ENCODE measurements at places on chromosomes 11 and 22.

DNA sequence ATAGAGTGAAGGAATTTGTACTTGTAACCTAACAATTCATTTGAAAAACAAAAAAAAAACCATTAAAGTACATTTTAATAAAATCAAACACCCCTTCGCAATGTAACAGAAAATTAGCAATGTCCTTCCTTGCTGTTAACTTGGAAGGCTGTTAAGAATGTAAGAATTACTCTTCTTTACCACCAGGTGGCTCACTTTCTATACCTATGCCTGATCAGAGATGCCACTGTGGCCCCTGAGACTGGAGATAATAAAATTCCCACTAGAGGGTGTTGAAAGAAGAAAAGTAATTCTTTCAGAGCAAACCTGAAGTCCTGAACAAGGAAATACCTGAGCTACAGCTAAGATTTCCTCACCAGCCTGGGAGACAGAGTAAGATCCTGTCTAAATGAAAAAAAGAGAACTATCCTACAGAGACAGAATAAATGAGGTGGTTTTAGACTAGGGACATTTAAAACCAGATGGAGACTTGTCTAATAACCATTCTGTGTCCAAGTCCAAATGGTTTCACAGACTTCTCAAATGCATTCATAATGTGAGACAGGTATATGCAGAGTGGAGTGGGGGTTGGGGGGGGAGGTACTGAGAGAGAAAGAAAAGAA, 1089.3 kb downstream of the FAM181B start:
- DNase-seq = no peak

DNA sequence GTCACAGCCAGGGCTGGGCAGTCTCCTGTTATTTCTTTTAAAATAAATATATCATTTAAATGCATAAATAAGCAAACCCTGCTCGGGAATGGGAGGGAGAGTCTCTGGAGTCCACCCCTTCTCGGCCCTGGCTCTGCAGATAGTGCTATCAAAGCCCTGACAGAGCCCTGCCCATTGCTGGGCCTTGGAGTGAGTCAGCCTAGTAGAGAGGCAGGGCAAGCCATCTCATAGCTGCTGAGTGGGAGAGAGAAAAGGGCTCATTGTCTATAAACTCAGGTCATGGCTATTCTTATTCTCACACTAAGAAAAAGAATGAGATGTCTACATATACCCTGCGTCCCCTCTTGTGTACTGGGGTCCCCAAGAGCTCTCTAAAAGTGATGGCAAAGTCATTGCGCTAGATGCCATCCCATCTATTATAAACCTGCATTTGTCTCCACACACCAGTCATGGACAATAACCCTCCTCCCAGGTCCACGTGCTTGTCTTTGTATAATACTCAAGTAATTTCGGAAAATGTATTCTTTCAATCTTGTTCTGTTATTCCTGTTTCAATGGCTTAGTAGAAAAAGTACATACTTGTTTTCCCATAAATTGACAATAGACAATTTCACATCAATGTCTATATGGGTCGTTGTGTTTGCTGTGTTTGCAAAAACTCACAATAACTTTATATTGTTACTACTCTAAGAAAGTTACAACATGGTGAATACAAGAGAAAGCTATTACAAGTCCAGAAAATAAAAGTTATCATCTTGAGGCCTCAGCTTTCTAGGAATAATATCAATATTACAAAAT, 13.4 kb downstream of the OR51B4 start:
- DNase-seq = no peak

DNA sequence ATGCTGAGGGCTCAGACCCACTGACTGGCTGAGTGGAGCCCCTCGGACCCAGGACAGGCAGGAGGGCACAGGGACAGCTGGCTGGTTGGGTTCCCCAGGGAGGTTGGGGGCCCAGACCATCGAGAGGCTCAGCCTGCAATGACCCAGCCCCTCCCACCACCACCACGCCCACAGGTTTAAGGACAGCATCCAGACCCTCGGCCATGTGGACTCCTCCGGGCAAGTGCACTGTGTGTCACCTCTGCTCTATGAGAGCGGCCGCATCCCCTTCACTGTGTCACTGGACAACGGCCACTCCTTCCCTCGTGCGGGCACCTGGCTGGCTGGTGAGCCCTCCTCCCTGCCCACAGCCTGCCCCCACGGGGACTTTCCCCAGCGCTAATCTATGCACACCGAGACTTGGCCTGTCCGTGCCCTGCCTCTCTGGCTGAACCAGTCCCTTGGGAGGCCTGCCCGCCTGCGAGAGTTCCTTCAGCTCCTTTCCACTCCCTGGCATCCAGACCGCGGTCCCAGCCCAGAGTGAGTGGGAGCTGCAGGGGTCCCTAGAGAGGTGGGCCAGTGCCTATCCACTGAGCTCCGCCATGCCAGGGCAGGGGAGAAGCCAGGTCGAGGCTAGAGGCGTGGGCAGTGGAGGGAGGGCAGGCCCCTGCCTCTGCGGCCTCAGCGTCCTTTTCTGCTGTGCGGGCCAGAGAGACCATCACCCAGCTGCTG, 2.2 kb downstream of the SUSD2 start:
- DNase-seq = no peak

- no peak for DNase-seq
Observed at GRCh38 chr22:37502342-37503182, 16.4 kb upstream of the MFNG start.

DNA sequence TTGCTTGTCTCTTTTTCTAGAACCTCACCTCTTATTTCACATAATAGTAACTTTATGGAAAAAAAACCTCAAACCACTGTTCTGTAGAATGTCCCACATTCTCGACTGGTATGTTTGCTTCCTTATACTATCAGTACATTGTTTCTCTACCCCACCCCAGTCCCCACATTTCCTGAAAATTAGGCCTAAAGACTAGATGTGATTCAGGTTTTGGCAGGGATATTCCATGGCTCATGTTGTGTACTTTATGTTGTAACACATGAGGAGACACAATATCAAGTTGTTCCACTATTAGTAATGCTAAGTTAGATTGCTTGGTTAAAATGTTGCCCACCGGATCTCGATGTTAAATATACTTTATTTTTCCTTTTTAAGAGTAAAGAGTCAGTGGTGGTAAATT, 34.7 kb downstream of the DDIAS start:
- DNase-seq = no peak

DNA sequence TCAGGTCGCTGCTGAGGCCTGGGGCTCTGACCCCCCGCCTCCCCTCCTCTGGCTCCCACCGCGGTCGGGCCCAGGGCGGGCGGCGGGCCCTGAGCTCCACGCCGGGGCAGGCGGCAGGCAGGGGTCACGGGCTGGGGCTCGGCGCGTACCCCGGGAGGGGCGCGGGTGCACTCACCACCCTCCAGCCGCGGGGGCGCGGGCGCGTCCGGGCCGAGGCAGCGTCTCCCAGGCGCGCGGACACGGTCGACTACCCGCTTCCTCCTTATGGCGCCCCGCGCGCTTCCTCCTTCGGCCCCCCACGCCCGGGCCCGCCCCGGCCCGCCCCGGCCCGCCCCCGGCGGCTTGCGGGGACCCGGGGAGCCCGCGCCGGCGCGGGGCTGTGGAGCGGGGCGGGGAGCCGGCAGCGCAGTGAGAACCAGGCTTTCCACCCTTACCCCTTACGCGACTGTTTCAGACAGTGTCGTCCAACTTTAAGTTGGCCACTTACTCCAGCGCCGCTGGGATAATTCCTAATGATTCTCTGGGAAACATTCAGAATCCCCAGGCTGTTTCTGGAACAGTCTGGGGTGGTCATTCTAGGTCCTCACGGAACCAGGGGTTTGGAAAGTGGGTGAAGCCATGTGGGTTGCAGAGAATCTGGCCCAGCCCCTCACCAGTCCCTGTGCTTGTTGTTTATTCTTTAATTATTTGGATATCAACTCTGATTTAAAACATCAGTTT, at the start of gene BID:
Gene BID, minus strand, starts transcription at position 264 of the 720 bp plus-strand sequence. CDS start 24,353 bp downstream, outside the sequence.
- DNase-seq = peak; percentile 47

DNA sequence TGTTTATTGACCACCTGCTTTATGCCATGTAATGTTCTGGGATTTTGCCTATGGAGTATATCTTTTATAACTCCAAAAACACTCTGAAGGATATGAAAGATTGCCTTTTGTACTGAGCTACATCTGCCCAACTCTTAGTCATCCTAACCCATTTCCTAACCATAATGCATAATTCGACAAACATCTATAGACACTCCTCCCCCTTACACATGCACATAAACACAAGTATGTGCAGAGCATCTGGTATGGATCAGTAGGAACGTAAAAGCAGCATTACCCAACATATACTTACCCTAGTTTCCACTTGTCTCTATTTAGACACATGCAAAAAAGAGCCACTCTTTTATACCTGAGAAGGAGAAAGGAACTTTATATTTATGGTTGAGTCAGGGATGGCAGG, 272.8 kb downstream of the FAM76B start:
- no peak for DNase-seq

- no peak for DNase-seq
Observed at GRCh38 chr11:70579316-70579955, 181.1 kb downstream of the CTTN start.

GRCh38 chr11:28505232-28505631, 397.0 kb downstream of the METTL15 start:
- DNase-seq = no peak

GRCh38 chr11:130514851-130515250, 66.4 kb downstream of the ADAMTS15 start:
- no peak for DNase-seq

- DNase-seq = no peak
Observed at GRCh38 chr11:27650988-27651387, 49.3 kb downstream of the BDNF start.

- no peak for DNase-seq
Observed at GRCh38 chr22:20573176-20573832, 65.9 kb downstream of the MED15 start.

DNA sequence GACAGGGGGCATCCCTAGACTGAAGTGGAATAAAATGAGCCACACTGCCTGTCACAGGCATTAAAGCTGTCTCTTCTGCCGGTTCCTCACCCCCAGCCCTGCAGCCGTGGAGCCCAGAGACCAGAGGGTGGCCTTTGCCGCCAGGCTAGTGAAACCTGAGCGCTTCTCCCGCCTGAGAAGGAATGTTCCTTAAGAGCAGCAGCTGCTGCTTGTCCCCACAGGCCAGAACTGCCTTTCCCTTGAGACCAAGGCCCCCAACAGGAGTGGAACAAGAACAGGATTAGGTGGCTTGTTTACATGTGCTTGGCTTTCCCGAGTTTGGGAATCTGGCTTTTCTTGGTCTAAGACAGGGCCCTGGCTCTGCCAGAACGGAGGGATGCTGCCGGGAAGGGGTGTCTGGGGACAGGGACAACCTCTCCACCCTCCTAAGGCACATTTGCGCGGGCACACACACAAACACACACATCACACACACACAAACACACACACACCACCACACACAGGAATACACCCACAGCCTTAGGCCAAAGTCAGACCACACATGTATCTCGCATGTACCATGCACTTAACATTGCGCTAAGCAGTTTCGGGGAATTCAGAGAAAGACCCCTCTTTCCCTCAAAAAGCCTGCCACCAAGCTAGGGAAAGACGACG, 91.8 kb downstream of the FEZ1 start:
- no peak for DNase-seq

GRCh38 chr11:86147004-86147403, 78.1 kb upstream of the PICALM start:
- DNase-seq = no peak

DNA sequence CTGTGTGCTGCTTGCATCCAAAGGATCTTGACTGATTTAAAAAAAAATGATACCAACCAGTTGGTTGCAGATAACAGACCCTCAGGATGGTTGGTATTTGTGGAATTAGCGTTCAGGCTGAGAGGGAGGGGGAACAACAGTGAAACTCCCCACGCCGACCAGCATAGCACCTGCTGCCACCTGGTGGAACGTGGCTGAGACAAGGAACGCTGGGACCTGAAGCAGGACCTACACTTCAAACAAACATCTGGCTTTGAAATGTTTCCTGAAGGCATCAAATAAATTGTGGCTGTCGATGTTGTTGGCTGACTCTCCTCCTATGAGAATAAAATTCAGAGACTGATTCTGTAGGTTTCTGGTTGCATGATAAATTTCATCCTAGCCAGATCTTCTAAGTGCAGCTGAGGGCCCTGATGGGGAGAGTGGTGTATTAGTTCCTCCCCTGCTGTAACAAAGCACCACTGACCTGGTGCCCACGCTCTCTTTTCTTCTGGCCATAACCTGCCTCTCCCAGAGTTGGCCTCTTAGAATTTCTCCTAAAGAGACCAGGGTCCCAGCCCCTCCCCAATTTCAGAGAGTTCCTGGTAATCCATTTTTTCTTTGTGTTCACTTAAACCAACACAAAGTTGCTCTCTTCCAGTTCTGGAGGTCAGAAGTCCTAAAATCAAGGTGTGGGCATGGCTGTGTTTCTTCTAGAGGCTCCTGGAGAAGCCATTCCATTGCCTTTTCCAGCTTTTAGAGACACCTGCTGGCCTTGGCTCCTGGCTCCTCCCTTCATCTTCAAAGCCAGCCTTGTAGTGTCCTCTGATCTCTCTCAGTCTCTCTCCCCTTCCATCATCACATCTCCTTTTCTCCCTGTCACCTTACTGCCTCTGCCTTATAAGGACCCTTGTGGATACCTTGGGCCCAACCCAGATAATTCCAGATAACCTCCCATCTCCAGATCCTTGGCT, 17.3 kb downstream of the APOL2 start:
- DNase-seq = peak; percentile 52

DNA sequence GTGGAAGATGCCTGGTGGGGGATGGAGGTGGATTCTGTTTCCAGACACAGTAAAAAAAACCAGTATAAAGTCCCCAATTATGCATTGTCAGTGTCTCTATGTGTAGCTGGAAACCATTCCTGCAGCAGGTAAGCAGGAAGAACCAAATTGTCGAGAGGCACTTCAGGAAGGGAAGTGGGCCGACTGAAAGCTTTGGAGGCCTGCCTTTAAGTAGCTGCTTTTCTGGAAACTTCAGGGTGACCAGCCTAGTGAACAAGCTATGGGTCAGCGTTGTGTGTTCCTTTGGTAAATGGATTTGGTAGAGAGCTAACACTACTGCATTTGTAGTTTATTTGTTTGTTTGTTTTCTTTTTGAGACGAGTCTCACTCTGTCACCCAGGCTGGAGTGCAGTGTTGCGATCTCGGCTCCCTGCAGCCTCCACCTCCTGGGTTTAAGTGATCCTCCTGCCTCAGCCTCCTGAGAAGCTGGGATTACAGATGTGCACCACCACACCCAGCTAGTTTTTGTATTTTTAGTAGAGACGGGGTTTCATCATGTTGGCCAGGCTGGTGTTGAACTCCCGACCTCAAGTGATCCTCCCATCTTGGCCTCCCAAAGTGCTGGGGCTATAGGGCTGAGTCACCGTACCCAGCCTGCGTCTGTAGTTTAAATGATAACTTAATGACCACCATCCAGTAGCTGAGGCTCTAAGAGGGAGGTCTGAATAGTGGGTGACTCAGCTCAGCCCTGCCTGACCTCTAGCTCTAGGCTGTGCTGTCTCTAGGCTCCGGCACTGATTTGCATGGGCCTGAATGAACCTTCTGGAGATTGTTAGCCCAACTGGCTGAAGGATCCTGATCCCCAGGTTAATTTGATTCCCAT, 12.8 kb downstream of the PTPRJ start:
- DNase-seq = no peak

GRCh38 chr11:100680070-100680469, 7.0 kb upstream of the ARHGAP42 start:
- DNase-seq = no peak

- DNase-seq = no peak
Observed at GRCh38 chr11:32034149-32034548, 56.7 kb upstream of the RCN1 start.

GRCh38 chr22:28030473-28030872, 111.4 kb upstream of the PITPNB start:
- no peak for DNase-seq

- no peak for DNase-seq
Observed at GRCh38 chr11:19499026-19499669, 213.5 kb upstream of the NAV2 start.

GRCh38 chr11:130600139-130600538, 151.7 kb downstream of the ADAMTS15 start:
- DNase-seq = no peak

GRCh38 chr11:108854346-108854745, 189.5 kb downstream of the DDX10 start:
- DNase-seq = no peak

Data from stimulated activated CD4-positive, alpha-beta T cell treated with anti-CD3 and anti-CD28 coated beads, Interleukin-2, amount 100 ng/mL, for 24 hours (primary cell).